Ascending aorta (tissue), 2 donors: ENCODE measurements at places on chromosomes 12 and 14. TPM values are rescaled to one million over a fixed set of nuclear protein-coding genes. Genes with fewer than 3 reads are reported as not detected.

The GAPDH gene
- total RNA-seq: 3,445 TPM

The HOXC5 gene
- total RNA-seq: not detected

The GPR65 gene
- 0.32 TPM for total RNA-seq

DNA sequence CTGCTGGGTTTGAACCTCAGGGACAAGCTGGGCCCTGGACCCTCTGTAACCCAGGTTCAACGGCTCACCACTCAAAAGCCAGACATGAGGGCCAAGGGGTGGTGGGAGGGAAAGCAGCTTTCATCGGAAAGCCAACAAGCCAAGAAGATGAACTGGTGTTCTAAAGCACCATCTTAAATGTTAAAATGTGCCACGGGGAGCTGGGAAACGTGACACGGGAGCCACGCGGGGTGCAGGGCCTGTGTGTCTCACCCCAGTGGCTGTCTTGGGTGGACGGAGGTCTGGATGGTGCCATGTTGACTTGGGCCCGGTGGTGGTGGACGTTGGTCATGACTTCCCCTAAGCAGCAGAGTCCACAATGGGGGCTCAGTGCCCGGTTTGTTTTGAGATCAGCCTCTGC is 97.7 kb upstream of the SFSWAP start:
- no peak for DNase-seq

- DNase-seq: no peak
These were observed 231.3 kb downstream of the ZFP36L1 start for GRCh38 chr14:68561531-68562007.

DNA sequence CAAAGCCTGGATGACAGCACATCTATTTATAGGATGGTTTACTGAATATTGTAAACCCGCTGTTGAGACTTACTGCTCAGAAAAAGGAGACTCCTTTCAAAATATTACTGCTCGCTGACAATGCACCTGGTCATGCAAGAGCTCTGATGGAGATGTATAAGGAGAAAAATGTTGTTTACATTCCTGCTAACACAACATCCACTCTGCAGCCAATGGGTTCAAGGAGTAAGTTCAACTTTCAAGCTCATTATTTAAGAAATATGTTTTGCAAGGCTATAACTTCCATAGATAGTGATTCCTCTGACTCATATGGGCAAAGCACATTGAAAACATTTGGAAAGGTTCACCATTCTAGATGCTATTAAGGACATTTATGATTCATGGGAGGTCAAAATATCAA is 201.7 kb downstream of the SNAPC1 start:
- DNase-seq: no peak

- peak; percentile 61 for DNase-seq
These were observed 55.8 kb downstream of the BEGAIN start for GRCh38 chr14:100531152-100532121.

The TSPAN11 gene
- total RNA-seq: 5.2 TPM

DNA sequence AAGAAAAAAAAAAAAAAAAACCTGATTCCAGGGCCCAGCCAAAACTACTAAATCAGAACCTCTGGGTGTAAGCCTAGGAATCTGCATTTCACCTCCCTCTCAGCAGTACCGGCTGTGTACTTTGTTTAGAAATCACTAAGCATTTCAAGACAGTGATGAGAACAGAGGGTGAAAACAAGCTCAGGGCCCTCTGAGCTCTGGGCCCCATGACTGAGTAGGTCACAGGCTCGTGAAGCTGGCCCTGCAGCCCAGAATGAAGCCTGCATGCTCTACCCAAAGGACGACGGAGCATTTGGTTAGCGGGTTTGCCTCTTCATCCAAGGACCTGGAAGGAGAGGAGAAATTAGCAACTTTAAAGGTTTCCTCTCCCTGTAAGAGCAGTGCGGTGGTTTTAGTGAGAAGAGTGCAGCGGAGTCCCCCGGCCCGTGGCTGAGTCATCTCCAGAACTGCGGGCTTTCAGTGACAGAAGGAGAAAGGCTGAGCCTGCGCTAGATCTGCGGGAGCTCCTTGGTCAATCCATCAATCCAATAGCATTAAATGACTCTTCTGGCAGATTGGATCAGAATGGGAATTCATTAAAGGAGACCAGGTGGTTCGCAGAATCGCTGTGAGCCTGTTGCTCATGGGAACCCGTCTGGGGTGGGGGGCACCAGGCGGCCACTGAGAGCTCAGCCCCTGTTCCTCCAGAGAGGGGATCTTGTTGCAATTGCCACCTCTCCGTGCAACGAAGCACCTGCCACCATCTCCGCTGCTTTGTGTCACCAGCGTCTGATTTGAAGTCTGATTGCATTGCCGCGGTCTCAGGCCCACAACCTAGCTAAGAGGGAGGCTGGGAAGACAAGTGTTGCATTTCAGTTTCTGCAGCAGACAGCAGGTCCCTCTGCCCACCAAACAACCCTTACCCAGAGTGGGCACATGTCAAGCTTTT is 7.3 kb downstream of the IL31 start:
- no peak for DNase-seq

The ACAD10 gene
- total RNA-seq: 32.0 TPM

The POTEM gene
- not detected for total RNA-seq

- no peak for DNase-seq
These were observed 213.2 kb downstream of the C12orf50 start for GRCh38 chr12:87815771-87816585.

GRCh38 chr12:96026331-96026730 is 9.1 kb downstream of the LTA4H start:
- DNase-seq: no peak

The SCN8A gene
- total RNA-seq: 2.0 TPM

GRCh38 chr12:48991247-48992050 is 7.7 kb downstream of the DDN start:
- no peak for DNase-seq

DNA sequence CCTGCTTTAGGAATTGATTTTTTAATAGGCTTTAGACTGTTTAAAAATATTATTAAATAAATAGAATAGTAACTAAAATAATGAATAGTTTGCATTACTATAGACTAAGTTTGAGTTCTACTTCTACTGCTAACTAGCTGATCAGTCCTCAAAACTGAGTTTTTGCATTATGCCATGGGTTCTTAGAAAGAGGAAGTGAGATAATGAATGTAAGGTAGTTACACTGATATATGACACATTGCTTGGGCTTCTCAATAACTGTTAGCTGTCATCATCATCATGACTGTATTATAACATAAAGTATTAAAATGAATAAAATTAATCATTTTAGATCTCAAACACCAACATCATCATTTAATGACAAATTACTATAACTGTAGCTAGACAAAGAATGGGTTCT is 949.7 kb downstream of the TRHDE start:
- DNase-seq: no peak

GRCh38 chr14:79279645-79280597 is 931.4 kb downstream of the DIO2 start:
- DNase-seq: no peak

The TEX52 gene
- not detected for total RNA-seq

- no peak for DNase-seq
These were observed 155.5 kb downstream of the ZFP36L1 start for GRCh38 chr14:68637106-68638021.

- no peak for DNase-seq
These were observed 55.7 kb downstream of the WDR20 start for GRCh38 chr14:102195446-102195845.

DNA sequence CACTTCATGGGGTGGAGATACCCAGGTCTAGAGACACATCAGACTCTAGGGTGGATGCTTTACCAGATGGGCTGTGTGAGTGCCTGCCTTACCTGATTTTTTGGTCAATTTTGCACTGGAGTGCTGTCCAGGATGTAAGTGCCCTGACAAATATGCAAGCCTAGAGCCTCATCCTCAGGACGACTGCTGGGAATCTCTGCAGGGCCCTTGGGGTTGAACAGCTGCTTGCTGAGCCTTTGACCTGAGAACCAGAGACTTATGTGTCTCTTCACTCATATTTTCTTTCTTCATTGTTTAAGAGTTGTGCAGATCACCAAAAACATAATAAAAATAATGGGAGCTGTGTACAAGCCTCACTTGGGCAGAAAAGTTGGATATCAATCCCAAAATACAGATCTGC is 551.5 kb upstream of the ATP2B1 start:
- no peak for DNase-seq

- DNase-seq: no peak
These were observed 91.6 kb upstream of the ATF7IP start for GRCh38 chr12:14273913-14274311.

GRCh38 chr12:130713581-130713991 is 2.5 kb downstream of the RIMBP2 start:
- no peak for DNase-seq

The ITGB7 gene
- 1.6 TPM for total RNA-seq
